GM04503 (cell line): ENCODE measurements at places on chromosomes 5 and 9.

DNA sequence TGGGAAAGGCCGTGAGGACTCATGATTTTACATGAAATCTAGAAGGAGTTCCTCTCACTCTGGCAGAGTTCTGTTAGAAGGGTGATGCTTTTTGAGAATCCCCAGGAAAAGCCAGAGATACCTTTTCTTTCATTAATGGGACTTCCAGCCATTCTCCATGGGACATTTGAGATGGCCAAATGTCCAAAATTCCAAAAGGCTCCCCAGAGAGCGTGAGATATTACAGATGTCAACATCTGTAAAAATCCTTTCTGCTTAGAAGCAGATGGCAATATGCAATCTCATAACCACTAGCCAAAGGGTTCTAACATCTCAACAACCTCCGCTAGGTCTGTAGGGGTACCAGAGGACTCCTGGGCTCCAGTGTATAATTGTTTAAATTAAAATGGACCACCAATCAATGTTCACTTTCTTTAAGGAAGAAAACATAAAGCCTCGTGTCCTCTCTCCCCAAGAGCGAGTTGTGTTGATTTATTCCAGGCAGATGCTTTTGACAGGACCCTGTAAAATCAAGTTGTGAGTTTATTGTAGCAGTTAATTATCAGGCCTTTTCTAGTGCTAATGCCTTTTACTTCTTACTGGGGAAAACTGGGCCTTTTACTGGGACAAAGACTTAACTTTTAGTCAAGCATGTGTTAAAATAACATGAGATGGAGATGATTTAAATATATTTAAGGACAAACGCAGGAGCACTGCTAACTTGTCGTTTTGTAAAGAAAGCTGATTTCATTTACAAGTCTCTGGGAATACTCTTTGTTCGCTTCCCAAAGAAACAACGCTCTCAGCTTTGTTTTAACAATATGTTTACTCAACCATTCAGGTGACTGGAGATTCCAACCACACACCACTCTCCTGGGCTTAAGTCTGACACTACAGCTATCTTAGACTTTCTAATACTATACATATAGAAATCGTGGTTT lies 4.8 kb downstream of the GAS1 start:
- DNase-seq: no peak

- DNase-seq: no peak
Measured at GRCh38 chr5:147673791-147674190, 108.7 kb downstream of the JAKMIP2 start.

GRCh38 chr9:127896395-127897192 lies 2.8 kb downstream of the ST6GALNAC6 start:
- no peak for DNase-seq

GRCh38 chr9:14989811-14990210 lies 79.6 kb upstream of the FREM1 start:
- no peak for DNase-seq

DNA sequence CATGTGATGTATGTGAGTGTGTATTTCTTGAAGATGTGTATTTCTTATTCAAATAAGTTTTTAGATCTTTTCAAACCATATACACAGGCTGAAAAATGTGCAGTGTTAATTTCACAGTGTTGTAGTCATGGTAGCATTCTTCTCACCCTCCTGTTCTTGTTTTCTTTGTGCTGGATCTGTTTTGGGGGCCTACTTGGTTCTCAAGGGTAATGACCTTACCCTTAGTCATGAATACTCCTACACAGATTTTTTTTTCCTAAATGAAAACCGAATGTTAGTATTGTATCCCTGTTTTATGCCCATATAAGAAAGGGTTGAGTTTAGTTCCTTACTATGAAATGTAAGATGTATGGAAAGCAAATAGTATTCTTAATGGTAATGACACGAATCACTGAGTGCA lies 88.0 kb downstream of the SLC44A1 start:
- DNase-seq: peak; percentile 27

DNA sequence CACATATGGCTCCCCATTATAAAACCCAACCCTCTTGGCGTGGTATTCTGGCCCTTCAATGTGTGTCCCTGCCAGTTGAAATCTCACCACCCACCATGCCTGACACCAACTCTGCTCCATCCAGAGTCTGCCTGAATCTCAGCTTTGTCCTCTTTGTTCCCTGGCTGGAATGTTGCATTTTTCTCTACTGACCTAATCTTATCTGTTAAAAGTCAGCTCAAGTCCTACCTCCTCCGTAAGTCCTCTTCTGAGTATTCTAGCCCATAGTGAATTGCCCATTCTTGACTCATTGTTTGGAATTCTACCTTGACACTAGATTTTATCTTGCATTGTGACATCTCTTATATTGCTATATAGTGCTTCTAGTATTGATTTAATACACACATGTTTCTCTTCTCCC lies 207.1 kb upstream of the VLDLR start:
- DNase-seq: no peak

- no peak for DNase-seq
Measured at GRCh38 chr5:54017580-54017979, 292.8 kb downstream of the ARL15 start.

DNA sequence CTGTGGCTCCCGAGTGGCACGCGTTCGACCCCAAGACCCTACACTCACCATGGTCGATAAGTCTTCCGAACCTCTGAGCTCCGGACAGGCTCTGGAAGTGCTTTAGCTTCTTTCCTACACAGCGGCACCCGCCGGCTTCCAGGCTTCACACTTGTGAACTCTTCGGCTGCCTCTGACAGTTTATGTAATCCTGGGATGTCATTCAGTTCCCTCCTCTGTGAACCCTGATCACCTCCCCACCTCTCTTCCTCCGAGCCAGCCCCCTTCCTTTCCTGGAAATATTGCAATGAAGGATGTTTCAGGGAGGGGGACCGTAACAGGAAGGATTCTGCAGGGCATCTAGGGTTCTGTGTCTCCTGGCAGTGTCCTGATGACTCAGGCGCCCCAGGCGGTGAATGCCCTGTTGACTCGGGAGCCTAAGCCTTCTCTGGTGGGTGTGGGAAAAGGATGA lies at the start of gene CD14:
CD14 (minus strand) TSS at position 155 of the 451 bp plus-strand sequence; CDS start at position 51, 104 bp downstream.
- peak; percentile 25 for DNase-seq

GRCh38 chr5:54845567-54845941 lies 139.8 kb downstream of the ESM1 start:
- no peak for DNase-seq

GRCh38 chr9:124110307-124110915 lies 98.8 kb downstream of the LHX2 start:
- no peak for DNase-seq
